ENCODE measurements at places on chromosomes 1 and 21.

- DNase-seq, result no peak
Measured at GRCh38 chr1:183604038-183604808, 14.0 kb upstream of the NCF2 start.

DNA sequence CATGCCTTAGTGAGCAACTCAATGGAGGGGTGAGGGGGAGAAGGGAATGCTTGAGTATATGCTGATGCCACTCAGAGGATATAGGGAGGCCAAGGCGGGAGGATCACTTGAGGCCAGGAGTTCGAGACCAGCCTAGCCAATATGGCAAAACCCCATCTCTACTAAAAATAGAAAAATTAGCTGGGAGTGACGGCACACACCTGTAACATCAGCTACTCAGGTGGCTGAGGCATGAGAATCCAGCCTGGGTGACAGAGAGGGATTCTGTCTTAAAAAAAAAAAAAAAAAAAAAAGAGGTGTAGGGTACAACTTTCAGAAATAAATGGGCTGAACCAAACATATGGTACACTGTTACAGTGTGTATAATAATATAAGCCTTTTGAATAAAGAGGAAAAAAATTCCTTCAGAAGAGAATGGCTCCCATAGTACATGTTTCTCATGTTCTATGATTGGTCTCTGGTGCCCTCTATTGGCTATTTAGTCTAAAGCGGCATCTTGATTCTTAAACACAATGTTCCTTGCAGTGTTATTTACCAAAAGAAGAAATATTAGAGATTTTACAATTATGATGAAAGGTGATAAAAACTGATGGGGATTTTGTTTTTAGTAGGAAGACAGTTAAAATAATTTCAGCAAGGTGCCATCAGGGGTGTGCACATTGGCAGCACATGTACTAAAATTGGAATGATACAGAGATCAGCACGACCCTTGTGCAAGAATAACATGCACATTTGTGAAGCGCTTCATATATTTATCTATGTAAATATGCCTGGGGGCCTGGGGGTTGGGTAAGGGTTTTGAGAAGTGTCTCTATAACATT, 109.8 kb downstream of the PATJ start:
- DNase-seq, result no peak

GRCh38 chr1:10529765-10530164, 55.0 kb downstream of the PEX14 start:
- DNase-seq, result no peak

DNA sequence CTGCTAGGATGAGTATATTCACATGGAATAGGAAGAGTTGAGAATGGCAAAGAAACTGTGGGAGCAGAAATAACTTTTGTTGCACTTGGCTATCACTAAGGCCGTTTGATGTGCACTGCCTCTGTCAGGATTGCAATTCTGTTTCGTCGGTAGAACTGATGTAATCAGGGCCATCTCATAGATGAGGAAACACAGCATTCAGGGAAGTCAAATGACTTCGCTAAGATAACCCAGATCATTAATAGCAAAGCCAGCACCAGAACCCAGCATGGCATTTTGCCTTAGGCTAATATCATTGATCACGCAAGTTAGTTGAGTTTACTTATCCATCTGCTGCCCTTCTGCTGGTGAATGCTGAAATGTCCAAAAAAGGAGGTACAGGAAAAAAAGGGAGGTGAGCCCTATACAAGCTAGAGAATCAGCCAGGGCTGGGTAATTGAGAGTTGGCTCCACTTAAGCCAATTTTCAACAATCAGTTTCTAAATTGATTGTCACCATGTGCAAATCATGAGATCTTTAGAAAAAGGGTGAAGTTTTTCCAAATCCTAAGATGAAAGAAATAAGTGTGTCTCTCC, 7.6 kb downstream of the RASSF5 start:
- no peak for DNase-seq

DNA sequence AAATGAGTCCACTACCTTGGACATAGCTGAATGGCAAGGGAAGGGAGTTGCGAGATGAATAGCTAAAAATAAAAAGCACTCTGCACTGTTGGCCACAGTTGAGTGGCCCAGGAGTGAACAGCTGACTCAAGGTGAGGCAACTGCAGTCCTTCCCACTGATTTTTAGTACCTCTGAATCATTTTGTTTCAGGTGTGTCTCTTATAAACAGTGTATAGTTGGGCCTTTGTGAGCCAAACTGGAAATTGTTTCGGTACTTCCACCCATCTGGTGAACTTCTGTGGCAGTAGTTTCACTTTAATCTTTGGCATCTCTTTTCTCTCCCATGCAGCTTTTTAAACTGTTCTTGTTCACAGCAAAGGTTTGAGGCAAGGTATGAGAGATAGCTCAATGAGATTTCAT, 122.7 kb downstream of the VAV3 start:
- no peak for DNase-seq

DNA sequence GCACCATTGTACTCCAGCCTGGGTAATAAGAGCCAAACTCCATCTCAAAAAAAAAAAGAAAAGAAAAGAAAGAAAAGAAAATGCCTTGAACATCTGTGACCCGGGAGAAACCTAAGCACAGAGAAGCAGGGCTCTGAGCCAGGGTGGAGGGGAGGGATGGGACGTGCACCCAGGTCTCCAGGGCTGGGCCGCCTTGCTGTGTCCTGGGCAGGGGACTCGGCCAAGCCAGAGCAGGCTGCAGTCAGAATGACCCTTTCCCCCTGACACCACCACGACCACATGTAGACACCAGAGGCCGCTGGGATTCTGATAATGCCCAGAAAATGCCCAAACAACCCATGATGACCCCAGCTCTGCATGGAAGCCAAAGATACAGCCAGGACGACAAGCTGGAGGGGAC, 17.8 kb downstream of the CHD5 start:
- no peak for DNase-seq

DNA sequence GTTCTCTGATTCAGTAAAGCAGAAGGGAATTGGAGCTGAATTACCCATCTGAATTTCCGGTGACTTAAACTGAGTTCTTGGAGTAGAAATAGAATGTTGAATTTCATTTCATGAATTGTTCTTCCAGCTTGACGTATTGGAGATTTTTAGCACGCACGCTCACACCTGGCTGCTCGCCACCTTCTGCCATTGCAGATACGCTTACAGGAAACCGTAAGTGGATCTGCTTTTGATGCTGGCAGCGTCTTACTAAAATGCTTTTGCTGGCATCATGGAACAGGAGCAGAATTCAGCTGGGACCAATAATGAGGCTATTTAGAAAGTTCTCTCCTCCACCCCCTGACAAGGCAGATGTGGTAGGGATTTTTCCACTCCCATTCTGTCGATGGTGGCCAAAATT, 17.7 kb upstream of the ELAVL4 start:
- DNase-seq, result no peak

DNA sequence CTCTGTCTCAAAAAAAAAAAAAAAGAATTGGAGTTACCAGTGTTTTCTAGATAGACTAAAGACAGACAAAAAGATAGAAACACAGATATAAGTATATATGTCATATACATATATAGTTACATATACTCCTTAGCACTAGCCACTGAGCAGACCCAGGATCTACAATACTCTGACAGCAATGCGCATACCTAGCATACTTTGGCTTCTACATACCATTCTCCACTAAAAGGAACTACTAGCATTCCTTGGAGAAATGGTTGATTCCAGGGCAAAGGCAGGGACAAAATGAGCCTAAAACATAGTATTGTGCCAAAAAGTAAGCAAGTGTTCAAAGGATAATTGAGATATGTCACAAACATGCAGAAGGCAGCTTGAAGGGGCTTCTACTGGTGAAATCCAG, 22.7 kb downstream of the SYNJ1 start:
- no peak for DNase-seq

- DNase-seq, result no peak
Measured at GRCh38 chr1:31055953-31056352, 9.6 kb downstream of the PUM1 start.

DNA sequence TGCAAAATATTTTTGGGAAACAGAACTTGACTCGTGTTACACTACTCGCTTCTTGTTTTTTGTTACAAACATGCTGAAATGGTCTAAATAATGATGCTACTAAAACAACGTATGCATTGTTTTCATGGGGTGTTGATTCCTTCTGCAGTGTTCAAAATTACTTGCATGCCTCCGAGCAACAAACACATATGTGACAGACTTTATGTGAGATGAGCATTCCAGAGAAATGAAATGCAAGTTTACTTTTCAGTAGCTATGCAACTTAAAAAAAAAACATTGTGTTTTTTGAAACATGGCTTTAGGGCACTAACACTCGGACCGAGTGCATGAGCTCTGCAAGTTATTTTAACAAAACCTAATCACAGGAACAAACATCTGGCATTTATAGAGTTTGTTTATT, 84.8 kb downstream of the CAMTA1 start:
- no peak for DNase-seq

GRCh38 chr1:25688390-25689119, 72.0 kb downstream of the MAN1C1 start:
- DNase-seq, result no peak

DNA sequence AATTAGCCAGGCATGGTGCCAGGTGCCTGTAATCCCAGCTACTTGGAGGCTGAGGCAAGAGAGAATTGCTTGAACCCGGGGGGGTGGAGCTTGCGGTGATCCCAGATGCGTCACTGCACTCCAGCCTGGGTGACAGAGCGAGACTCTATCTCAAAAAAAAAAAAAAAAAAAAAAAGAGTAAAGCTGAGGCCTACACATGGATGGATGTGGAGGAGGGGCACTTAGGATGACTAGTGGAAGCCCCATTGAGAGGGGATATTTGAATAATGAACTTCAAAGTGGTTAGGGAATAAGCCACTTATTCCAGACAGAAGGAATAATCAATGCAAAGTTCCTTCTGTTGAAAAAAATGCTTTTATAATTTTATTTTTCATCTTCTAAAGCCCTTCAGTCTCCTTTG, 51.4 kb downstream of the PTBP2 start:
- no peak for DNase-seq

- no peak for DNase-seq
Measured at GRCh38 chr1:109556563-109556962, 8.1 kb downstream of the GNAI3 start.

- DNase-seq, result no peak
Measured at GRCh38 chr1:157040802-157041201, 4.7 kb downstream of the ARHGEF11 start.

DNA sequence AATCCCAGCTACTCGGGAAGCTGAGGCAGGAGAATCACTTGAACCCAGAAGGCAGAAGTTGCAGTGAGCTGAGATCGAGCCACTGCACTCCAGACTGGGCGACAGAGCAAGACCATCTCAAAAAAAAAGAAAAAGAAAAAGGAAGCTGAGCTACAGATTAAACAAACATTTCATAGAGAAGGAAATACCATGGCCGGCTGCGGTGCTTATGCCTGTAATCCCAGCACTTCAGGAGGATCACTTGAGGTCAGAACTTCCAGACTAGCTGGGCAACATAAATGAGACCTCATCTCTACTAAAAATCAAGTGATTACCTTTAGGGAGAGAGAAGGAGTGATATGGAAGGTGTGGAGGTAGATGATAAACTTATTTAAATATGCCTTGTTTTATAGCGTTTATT, 14.0 kb upstream of the CFAP126 start:
- no peak for DNase-seq

- no peak for DNase-seq
Measured at GRCh38 chr1:208520438-208521099, 276.4 kb upstream of the PLXNA2 start.

GRCh38 chr1:201632364-201632952, 93.5 kb downstream of the NAV1 start:
- DNase-seq, result no peak

- DNase-seq, result no peak
Measured at GRCh38 chr1:8742022-8742924, 75.2 kb downstream of the RERE start.

GRCh38 chr1:19866758-19867157, 15.4 kb upstream of the OTUD3 start:
- no peak for DNase-seq

GRCh38 chr1:15309687-15310086, 62.7 kb downstream of the FHAD1 start:
- DNase-seq, result no peak

DNA sequence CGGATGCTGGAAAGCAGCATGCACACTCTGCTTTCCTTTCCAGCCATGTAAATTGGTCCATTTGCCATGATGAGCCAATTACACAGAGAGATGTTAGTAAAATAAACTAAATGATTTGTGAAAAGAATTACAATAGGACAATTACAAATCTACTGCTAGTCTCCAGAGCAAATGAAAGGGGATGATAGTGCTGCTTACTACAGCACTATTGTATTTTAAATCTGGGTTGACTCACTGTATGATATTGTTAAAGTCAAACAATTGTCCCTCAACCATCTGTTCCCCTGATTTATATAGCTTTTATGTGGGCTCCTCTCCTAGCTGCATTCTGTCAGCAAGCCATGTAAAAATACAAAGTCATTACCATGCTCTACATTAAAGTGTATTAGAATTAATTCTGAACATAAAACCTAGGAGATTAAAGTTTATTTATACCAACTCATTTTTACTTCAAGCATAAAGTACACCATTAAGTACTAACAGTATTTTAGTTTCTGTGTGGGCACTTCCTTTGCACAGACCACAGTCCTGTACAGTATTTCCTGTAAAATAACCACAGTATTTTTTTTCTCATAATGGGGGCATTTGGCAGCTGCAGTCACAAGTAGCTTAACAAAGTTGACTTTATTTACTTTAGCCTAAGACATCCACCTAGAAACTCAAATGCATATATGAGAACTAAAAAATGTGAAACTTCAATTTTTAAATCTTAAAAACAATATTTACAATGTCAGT, 135.8 kb downstream of the VAV3 start:
- no peak for DNase-seq

- DNase-seq, result no peak
Measured at GRCh38 chr1:205976708-205977401, 26.3 kb downstream of the RAB7B start.

- no peak for DNase-seq
Measured at GRCh38 chr1:101237229-101237837, 514 bp downstream of the S1PR1 start.

DNA sequence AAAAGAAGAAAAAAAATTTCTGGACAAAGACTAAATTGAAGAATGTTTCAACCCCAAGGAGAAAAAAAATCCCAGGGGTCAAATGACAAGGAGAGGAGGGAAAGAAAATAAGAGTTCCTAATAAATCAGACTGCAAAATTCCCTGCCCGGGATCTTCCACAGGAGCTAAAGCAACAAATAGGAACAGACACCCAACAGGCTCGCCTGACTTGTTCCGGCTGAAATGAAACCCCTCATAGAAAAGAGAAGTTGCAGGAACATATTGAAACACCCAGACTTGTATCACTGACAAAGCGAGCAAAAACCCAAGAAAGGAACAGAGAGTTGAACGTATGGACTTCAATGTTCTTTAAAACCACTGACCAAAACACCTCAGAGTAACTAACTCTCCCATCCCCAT, 123.0 kb downstream of the TIAM1 start:
- DNase-seq, result no peak

- DNase-seq, result no peak
Measured at GRCh38 chr1:12715896-12716437, at the start of gene AADACL3. TSS of gene AADACL3 (plus strand) at chr1:12716110. CDS start at chr1:12716177, 67 bp downstream.

- no peak for DNase-seq
Measured at GRCh38 chr1:221149111-221149510, 269.9 kb downstream of the HLX start.

All from anterior cingulate cortex (tissue), 58 donors.